ENCODE measurements at places on chromosomes 6 and 20. TPM values are rescaled to one million over a fixed set of nuclear protein-coding genes. Genes with fewer than 3 reads are reported as not detected.

Gene ENPP5
- total RNA-seq: 0.62 TPM

Gene LY6G5C
- total RNA-seq: 0.93 TPM

Gene VSTM2L
- not detected for total RNA-seq

Gene BMP6
- 0.36 TPM for total RNA-seq

DNA sequence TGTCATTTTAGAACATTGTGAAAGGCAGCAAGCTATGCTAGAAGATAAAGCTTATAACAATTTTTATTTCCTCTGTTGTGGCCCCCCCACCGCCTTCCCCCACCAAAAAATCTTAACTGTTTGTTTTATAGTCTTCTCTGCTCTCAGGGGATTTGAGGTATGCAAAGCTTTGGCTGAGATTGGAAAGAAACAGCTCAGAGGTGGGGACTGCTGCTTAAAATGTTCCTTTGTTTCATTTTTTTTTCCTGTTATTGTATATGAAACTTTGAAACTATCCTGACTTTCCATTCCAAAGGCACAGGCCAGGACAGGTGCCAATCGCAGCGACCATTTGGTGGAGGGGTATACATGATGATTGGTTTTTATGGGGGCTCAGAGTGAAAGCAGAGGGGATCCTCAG lies 114.7 kb upstream of the PHACTR1 start:
- no peak overlapping the region for H3K4me3 ChIP-seq
- DNase-seq: no peak
- peaks cover 4% of the 10 kb centered on the region for H3K4me1 ChIP-seq
- H3K27me3 ChIP-seq: peaks cover 13% of the 10 kb centered on the region

- no peak for DNase-seq
- peaks cover 77% of the 10 kb centered on the region for H3K27me3 ChIP-seq
- H3K4me1 ChIP-seq: peaks cover 43% of the 10 kb centered on the region
- no peak overlapping the region for H3K27ac ChIP-seq
- peak overlapping the region; percentile 74 for H3K4me3 ChIP-seq
Observed at GRCh38 chr20:25863536-25864325, 167.1 kb upstream of the ZNF337 start.

- H3K27me3 ChIP-seq: no peaks in the 10 kb centered on the region
- no peaks in the 10 kb centered on the region for H3K36me3 ChIP-seq
- no peak overlapping the region for H3K4me3 ChIP-seq
- peaks cover 9% of the 10 kb centered on the region for H3K4me1 ChIP-seq
- no peak for DNase-seq
Observed at GRCh38 chr6:56655249-56655648, 12.6 kb upstream of the DST start.

Data from activated naive CD4-positive, alpha-beta T cell treated with anti-CD3 and anti-CD28 coated beads for 36 hours (primary cell).